Anterior cingulate cortex (tissue), 58 donors: ENCODE measurements at places on chromosomes 11 and 22.

GRCh38 chr11:99742501-99742900 is 721.8 kb downstream of the CNTN5 start:
- no peak for DNase-seq

GRCh38 chr11:115871161-115871760 is 367.0 kb upstream of the CADM1 start:
- DNase-seq, result no peak

DNA sequence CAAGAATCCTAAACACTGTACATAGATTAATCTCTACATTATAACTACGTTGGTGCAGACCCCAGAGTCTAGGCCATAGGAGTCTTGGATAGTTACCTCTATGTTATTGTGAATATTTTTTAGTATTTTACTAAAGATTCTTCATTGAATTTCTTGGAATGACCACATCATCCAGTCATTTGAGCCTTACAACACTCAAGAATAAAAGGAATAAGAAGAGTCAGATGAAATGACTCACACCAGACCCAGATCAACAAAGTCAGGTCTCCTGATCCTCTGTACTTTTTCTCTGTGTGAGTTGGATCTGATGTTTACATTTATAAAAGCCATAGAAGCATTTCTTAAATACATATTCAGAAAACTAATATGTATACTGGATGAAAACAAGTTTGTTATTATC is 179.2 kb upstream of the ARHGAP20 start:
- no peak for DNase-seq

GRCh38 chr11:72609045-72609444 is 65.2 kb downstream of the PDE2A start:
- DNase-seq, result no peak
